ENCODE measurements at places on chromosomes 7 and 10.

GRCh38 chr10:17290226-17290625 is 62.2 kb downstream of the VIM start:
- DNase-seq, result no peak

- DNase-seq, result no peak
These were observed 226.5 kb upstream of the PITRM1 start for GRCh38 chr10:3398825-3399646.

- DNase-seq, result no peak
These were observed 54.4 kb downstream of the EBF3 start for GRCh38 chr10:129909531-129910256.

DNA sequence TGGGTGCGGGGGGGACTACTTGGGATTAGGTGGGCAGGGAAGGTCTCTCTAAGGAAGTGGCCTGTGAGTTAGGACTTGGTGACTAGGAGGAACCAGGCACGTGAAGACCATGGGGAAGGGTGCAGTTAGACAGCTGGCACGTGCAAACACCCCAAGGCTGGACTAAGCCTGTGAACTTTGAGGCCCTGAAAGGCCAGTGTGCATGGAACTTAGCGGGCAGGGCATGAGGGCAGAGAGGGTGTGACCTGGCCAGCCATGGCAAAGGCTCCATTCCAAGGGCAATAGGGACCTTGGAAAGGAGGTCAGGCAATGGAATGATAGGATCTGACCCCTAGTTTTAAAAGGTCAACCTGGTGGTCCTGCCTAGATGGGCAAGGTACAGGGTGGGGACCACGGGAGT is 158.4 kb upstream of the PCBD1 start:
- no peak for DNase-seq

GRCh38 chr7:139941866-139942265 is 112.8 kb downstream of the TBXAS1 start:
- no peak for DNase-seq

All from non-pigmented ciliary epithelial cell (primary cell).